ENCODE measurements at places on chromosomes 7 and 10.

DNA sequence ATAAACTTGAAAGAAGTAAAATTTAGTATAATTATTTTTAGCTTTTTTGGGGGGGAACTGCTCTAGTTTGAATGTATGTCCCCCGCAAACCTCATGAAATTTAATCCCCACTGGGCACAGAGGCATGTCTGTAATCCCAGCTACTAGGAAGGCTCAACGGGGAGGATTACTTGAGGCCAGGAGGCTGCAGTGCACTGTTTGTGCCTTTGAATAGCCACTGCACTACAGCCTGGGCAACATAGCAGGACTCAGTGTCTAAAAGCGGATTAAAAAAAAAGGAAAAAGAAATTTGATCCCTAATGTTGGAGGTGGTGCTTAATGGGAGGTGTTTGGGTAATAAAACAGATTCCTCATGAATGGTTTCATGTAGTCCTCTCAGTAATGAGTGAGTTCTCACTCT is 43.1 kb upstream of the PHF14 start:
- no peak for DNase-seq

DNA sequence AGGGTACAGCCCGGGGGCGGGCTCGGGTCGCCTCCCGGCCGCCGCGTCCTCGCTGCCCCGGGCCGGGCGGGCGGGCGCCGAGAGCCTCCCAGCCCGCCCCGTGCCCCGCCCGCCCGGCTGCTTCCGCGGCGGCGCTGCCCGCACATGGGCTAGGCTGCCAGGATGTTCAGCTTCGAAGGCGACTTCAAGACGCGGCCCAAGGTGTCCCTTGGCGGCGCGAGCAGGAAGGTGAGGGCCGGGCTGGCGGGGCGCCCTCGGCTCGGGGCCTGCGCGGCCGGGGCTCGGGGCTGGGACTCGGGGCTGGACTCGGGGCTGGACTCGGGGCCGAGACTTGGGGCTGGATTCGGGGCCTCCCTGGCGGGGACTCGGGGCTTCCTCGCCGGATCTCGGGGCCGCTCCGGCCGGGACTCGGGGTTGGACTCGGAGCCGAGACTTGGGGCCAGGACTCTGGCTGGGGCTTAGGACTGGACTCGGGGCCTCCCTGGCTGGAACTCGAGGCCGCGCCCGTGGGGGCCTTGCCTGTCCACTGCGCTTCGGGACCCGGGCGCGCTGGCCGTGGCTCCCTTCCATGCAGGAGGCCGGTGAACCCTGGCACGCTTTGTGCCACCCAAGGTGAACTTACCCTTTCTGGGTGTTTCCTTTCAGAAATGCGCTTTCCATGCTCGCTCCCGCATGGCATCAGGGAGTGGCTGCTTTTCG is 534 bp downstream of the UBE3C start:
- DNase-seq = peak; percentile 44

GRCh38 chr7:30705596-30705995 is 23.3 kb upstream of the CRHR2 start:
- no peak for DNase-seq

DNA sequence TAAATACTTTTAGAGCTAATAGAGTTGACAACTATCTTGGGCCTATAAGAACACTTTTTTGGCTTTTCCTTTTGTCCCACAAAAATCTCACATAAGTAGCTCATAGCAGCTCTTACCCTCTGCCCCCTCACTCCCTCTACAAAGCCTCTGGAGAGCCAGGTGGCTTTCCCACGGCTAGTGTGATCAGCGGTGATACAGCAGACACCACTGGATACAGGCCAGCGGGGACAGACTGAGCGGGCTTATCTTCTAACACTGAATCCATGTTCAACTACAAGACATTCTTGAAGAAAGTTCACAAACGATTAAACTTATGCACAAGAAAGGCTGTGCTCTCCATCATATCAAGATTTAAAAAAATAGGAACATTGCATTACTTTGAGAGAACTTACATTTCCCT is 377.2 kb downstream of the PARD3 start:
- no peak for DNase-seq
